ENCODE measurements at places on chromosomes 7 and 10.

- no peak for DNase-seq
Measured at GRCh38 chr7:50650057-50650664, 85.0 kb upstream of the DDC start.

DNA sequence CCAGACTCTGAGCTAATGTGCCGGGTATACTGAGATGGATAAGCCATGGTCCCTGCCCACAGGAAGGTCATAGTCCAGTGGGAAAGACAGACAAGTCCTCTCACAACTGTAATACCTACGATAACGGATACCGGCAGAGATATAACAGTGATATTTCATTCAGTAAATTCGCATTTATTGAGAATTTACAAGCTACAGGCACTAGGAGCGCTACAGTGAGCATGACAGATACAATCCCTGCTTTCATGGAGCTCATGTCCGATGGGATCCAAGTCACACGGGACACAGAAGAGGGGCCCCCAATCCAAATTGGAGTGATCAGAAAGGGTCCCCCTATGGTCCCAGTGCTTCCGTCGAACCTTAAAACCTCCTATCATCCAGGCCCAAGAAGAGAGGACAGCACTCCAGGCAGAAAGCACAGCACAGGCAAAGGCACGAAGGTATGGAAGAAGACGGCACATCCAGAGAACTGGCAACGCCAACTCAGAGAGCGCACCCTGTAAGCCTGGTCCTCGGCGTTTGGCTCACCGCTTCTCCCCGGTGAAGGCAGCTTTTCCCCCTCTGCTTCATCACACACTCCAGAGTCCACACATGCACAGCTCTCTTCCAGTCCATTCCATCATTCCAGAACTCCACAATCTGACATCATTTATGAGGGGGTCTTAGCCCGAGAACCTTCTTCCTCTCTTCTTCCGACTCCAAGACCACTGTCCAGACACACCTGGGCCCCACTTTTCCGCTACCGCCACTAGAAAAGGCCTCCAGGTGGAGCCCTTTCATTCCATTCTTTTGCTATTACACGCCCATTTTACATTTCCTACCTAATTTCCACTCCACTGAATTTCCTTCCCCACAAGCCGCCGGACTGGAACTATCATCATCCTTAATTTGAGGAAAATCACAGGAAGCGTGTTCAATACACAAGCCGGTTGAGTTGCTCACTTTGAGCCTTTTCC lies 47.8 kb upstream of the NKX2-3 start:
- no peak for DNase-seq

DNA sequence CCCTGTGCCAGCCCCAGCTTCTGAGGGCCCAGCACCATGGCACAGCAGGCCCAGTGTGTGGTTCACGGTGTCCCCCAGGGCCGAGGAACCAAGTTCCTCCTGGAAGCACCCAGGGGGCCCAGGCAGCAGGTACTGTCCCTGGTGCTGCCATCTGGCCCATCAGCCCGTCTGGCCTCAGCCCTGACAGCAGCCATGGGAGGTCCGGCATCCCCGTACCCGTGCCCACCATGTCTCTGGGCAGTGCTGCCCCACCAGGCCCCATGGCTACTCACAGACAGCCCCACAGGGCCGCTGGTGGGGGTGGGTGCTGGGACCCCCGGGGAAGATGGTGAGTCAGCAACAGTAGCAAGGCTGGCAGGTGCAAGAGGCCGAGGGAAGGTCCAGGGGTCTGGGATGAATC lies 32.8 kb downstream of the STK32C start:
- DNase-seq: no peak

GRCh38 chr7:28423918-28424514 lies 11.7 kb downstream of the CREB5 start:
- no peak for DNase-seq

GRCh38 chr10:116765648-116766081 lies 23.3 kb upstream of the HSPA12A start:
- peak; percentile 57 for DNase-seq

GRCh38 chr7:30979027-30979426 lies 15.3 kb downstream of the GHRHR start:
- DNase-seq: no peak

- peak; percentile 65 for DNase-seq
Measured at GRCh38 chr7:44884621-44885393, 523 bp downstream of the PURB start.

- DNase-seq: no peak
Measured at GRCh38 chr10:38054361-38054797, 39.8 kb upstream of the ZNF37A start.

DNA sequence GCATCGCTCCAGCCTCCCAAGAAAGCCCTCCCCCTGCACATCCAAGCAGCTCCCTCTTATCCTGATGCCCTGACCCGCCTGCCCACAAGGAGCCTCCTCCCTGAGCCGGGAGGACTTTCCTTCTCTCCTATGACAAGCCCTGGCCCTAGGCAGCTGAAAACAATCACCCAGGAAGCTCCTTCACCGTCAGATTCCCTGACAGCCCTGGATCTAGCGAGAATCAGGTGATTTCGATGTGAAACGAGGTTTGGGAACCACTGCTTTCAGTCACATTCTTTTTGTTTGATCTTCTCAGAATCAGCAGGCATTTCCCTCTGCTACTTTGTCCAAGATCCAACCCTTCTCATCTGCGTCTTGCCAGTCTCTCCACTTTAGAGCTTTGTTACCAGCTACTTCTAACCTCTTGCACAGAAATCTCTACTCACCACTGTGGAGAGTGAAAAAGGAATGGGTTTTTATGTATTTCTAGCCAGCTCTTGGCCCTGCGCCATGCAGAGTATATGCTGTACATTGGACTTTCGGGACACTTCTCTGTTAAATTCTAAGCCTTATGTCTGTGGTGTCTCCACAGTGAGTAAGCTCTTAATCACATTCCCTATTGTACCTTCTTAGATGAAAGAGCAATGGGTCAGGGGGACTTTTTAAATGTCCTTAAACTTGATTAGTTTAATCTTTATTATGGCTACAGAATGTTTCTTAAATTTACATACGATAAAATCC lies 253.2 kb upstream of the C7orf33 start:
- no peak for DNase-seq

DNA sequence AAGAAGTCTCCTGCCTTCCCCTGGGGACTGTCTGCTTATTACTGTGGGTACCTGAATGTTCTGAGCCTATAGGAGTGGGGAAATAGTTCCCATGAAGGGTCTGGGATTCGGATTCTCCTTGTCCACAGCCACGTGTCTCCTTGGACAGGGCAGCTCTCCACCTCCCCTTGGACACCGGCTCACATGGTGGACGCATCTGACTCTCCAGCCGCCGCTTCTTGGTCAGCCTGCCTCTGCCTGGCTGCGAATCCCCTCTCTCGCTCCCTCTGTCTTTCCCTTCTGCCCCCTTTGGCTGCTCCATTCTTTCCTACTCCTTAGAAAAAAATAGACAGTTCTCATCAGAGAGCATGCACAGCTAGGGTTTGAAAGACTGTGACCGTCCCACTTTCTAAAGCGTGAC lies 46.9 kb downstream of the JAKMIP3 start:
- DNase-seq: no peak

GRCh38 chr10:60140651-60141632 lies 234.6 kb upstream of the CCDC6 start:
- DNase-seq: no peak

GRCh38 chr7:101085162-101085964 lies at the start of gene TRIM56:
Gene TRIM56 (plus strand): TSS chr7:101085481. CDS start chr7:101087313, 1,832 bp downstream.
- peak; percentile 90 for DNase-seq

DNA sequence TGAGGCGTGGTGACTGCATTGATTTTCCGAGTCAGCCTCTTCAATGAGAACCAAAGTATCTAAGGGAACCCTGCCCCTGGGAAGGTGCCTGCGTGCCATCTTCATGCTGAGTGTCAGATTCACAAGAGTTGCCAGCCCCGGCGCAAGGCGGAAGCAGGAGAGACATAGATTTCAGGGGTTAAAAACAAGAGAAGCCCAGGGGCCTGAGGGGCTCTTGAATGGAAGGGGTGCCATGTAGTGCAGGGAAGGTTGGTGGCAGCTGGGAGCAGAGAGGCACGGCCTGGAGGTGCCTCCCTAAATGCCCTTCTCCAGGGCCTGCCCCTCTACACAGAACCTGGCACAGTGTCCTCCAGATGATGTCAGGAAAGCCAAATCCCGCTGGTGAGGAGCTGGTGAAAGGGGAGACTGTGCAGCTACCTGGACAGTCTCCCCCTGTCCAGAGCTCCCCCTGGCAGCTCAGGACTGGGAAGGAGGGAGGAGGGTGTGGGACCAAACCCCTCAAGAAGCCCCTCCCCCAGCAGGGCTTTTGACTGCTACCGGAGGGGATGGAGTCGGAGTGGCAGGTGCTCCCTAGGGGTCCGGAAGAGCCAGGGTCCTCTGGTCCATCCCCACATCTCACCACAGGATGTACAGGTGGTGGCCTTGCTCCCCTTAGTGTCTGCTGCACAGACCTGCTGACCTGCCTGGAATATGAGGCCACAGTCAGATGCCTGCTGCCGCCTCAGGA lies 137.9 kb downstream of the TCERG1L start:
- no peak for DNase-seq

DNA sequence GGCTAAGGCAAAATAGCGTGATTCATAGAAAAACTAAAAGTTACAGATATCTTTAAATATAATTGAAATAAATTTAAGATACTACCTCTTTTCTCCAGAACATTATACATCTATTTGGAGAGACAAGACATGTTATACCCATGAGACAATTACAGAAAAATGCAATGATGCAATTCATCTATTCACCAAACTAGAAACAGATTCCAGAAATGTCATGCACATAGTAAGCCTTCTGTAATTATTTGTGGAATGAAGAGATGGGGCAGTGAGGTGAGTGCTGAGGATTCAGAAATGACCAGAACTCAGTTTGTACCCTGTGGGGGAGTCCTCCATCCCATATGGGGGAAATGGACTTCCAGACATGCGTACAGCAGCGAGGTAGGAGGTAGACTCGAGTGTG lies 99.4 kb downstream of the MKX start:
- no peak for DNase-seq

DNA sequence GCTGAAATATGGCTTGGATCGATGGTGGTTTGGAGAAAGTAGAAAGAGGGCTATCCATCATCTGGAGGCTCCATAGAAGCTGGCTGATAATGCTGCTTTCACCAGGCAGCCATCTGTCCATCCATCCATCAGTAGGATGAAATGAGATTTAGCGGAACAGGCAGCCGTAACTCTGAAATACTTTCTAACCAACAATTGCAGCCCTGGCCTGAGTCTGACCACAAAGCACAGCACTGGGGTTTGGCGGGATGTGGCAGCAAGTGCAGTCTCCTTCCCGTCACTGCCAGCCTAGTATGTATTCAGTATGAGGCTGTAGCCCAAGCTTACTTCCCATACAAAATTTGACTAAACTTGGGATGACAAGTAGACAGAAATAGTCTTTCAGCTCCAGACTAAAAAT lies 38.0 kb downstream of the R3HCC1L start:
- DNase-seq: no peak

DNA sequence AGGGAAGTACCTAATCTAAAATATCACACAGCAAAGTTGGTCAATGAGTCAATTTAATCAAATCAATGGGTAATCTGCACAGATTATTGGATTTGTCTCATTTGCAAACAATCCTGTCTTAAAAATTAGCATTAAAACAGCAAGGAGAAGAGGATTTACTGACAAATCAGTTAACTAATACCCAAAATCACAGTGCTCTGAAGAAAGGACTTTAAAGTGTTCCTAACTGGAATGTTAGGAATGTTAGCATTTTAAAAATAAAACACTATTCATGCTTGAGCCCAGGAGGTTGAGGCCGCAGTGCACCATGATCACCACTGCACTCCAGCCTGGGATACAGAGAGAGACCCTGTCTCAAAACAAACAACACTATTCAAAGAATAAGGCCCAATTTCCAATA lies 83.1 kb downstream of the CHCHD3 start:
- DNase-seq: no peak

DNA sequence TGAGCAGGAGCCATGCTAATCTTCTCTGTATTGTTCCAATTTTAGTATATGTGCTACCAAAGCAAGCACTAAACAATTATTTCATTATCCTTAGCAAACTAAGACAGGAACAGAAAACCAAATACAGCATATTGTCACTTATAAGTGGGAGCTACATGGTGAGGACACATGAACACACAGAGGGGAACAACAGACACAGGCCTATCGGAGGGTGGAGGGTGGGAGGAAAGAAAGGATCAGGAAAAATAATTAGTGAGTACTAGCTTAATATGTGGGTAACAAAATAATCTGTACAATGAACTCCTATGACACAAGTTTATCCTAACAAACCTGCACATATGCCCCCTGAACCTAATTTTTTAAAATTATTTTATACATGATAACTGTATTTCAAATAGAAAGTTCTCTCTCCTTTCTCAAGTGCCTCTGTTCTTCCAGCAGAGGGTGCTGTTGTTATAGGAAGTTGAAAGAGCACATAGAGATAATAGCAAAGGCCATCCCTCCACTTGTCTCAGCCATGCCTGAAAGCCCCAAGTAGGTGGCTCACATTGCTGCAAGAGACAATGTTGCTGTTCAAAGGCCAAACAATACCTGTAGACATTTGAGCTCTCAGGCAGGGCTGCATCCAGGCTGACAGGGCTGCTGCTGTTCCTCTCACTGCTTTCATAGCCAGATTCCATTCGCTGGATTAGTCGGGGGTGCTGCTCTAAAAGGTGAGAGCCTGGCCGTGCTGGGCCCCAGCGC lies 33.4 kb upstream of the PPP3CB start:
- DNase-seq: peak; percentile 73

DNA sequence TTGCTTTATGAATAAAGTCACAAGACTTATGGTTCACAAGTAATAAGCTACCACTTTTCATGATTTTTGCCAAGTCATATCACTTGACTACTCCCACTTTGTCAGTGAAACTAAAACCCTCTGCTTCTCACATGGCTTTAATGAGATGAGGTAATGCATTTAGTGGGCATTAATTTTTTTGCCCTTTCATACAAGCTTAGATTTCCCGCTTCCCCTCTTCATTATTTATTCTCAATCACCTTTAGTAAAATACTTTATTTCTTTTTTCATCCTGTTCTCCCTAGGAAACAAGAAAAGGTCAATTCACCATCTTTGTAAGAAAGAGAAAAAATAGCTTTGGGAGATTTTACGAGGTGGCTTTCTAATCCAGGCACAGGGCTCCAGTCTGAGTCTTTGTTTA lies 109.6 kb upstream of the STARD3NL start:
- DNase-seq: no peak

- no peak for DNase-seq
Measured at GRCh38 chr7:148433521-148434180, 156.9 kb upstream of the C7orf33 start.

GRCh38 chr10:30231071-30231652 lies 117.9 kb downstream of the MTPAP start:
- no peak for DNase-seq

DNA sequence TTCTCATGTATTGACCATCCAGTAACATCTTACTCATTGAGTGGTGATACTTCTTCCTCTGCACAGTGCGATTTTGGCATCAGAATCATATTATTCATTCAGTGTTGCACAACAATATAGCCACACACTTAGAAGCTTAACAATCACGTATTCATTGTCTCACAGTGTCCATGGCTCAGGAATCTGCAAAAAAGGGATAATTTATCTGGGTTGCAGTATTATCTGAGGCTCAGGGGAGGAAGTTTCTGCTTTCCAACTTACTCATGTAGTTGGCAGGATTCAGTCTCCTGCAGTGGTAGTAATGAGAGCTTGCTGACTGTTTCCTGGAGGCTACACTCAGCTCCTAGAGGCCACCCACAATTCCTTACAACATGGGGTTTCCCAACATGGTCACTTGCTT lies 803.6 kb downstream of the SORCS1 start:
- DNase-seq: no peak

Measured in activated CD8-positive, alpha-beta T cell treated with anti-CD3 and anti-CD28 coated beads, Interleukin-2, amount 10 ng/mL, durations not matched to agents 7 days and 5 days (primary cell).